ENCODE measurements at places on chromosomes 4 and X. TPM values are rescaled to one million over a fixed set of nuclear protein-coding genes. Genes with fewer than 3 reads are reported as not detected.

PPP1R2C gene
- polyA plus RNA-seq: not detected

- DNase-seq: no peak
These were observed 181.8 kb upstream of the MAOA start for GRCh38 chrX:43474321-43474720.

GLRA3 gene
- polyA plus RNA-seq: not detected

- no peak for DNase-seq
These were observed 910.4 kb upstream of the PCDH10 start for GRCh38 chr4:132238697-132239096.
